ENCODE measurements at places on chromosomes 13 and 19. TPM values are rescaled to one million over a fixed set of nuclear protein-coding genes. Genes with fewer than 3 reads are reported as not detected.
A peak's percentile ranks its signal among the peaks of the same experiment; 100 is the strongest.

DNA sequence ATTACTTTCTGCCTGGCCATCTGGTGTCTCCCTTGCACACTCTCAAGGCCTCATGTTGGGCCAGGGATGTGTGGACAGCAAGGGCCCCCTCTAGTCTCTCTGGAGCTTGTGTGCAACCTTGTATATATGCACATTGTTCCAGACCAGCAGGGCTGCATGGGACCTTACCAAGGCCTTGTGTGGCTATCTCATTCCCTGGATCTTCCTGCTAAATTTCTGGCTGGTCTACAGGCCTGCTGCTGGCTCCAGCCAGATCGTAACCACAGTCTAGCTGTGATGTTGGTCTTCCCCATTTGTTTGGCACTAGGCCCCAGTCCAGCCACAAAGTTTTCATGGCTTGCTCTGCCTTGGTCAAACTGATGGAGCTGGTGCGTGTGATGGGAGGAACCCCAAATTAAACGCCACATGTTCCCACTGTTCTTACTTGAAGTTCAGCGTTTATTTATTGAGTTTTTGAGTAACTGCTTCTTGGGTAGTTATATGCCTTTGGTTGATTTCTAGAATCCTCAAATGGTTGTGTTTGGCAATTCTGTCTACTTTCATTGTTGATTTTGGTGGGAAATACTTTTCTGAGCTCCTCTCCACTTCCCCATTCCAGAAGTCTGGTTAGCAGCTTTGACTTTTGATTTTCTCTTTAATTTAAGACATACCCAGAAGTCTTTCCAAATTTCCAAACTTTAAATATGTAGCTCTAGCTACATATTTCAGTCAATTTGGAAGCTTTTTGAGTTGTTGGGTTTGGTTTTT is 56.4 kb downstream of the SIPA1L3 start:
- peak; percentile 26 for DNase-seq

GRCh38 chr19:1220477-1220930 is 14.9 kb downstream of the STK11 start:
- DNase-seq: no peak

- no peak for DNase-seq
These were observed 15.9 kb downstream of the ZNF787 start for GRCh38 chr19:56105090-56105701.

The CD70 gene
- 0.34 TPM for polyA plus RNA-seq

DNA sequence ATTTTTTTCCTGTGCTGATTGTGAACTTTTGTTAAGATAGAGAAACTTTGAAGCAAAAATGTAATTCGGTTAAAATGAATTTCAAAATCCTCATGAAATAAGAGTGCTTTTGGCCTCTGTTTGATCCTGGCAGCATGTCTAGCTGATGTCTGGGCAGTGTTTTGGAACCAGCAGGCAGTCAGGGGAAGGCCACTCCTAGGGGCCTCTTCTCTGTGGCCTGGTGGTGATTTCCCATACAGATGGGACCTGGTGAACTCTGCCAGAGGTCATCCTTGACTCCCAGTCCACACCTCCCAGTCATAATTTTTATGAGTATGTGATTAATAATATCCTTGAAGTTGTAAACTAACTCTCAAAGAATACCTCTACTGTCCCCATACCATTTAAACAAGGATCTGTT is 226.6 kb downstream of the PCCA start:
- DNase-seq: no peak
